ENCODE measurements at places on chromosomes 7 and 10. TPM values are rescaled to one million over a fixed set of nuclear protein-coding genes. Genes with fewer than 3 reads are reported as not detected.

GRCh38 chr10:33478675-33479125 is 144.2 kb upstream of the NRP1 start:
- DNase-seq, result no peak

PRSS37 gene
- not detected for total RNA-seq

DNA sequence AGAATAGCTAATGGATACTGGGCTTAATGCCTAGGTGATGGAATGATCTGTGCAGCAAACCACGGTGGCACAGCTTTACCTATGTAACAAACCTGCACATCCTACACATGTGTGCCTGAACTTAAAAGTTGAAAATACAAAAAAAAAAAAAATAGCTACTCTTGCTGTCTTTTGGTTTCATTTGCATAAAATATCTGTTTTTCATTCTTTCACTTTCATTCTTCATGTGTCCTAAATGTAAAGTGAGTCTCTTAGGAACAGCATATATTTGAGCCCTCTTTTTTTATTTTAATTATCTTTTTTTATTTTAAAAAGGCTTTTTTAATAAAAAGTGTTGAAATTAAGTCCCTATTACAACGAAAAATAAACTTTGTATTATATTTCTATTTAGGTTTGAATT is 836.1 kb upstream of the KCND2 start:
- no peak for DNase-seq

DNA sequence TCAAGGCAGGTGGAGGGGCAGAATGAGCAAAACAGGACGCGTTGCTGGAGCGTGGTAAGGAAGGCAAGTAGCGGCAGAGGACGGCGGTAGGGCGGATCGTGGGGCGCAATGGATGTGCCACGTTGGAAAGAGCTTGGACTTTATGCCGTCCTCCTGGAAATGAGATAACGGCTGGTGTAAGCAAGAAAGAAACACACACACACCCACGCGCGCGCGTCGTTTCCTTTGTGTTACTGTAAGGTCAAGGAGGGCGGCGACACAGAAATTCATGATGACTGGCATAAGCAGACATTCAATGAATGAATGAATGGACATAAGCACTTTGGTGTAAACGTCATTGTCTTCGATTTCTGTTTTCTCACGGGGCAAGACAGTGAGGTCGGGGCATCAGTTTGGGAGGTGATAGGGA is 683 bp upstream of the ENTPD7 start:
- DNase-seq, result peak; percentile 25

KLF14 gene
- total RNA-seq, result not detected

- no peak for DNase-seq
These were observed 35.4 kb downstream of the CROT start for GRCh38 chr7:87380905-87381304.

DNA sequence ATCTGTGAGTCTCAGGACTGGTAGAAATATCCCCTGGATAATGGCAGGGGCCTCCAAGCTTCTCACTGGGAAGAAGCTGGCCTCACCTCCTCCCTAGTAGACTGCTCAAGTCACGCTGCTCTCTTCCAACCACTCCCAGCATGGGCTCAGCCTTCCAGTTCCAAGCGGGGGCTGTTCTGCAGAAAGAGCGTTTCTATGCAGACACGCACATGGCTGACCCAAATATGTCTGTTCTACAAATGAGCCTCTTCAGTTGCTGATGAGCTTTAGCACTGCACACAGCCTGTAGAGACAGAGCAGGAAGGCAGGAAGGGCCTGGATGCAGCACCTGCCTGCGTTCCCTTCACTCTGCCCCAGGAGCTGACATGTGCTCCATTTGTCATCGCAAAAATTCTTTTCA is 523.9 kb upstream of the MGMT start:
- no peak for DNase-seq

EPO gene
- total RNA-seq, result 0.88 TPM

GRCh38 chr10:123614888-123615287 is 51.3 kb upstream of the GPR26 start:
- DNase-seq, result peak; percentile 47

GPER1 gene
- total RNA-seq, result 1.6 TPM

- peak; percentile 34 for DNase-seq
These were observed 520 bp downstream of the FAM20C start for GRCh38 chr7:192701-193480.

DNA sequence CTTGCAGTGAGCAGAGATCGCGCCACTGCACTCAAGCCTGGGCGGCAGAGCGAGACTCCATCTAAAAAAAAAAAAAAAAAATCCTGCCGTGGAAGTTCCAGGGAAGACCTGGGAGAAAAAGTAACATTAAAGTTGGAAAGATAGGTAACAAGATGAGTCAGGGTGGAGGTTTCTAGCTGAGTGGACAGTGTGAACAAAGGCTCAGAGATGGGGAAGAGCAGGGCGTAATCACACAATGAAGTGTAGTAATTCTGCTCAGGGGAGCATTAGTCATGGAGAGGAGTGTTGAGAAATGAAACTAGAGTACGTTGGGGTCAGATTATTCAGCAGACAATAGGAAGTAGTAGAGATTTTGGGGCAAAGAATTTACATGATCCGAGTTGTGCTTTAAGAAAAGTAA is 21.6 kb upstream of the WASL start:
- peak; percentile 52 for DNase-seq
